Testis (tissue), 5 donors: ENCODE measurements at places on chromosomes 4 and X. TPM values are rescaled to one million over a fixed set of nuclear protein-coding genes. Genes with fewer than 3 reads are reported as not detected.

GRCh38 chr4:169228076-169228475 is 42.7 kb downstream of the SH3RF1 start:
- H3K27me3 ChIP-seq: no peaks in the 10 kb centered on the region
- DNase-seq: no peak
- H3K4me1 ChIP-seq: no peaks in the 10 kb centered on the region
- no peak overlapping the region for H3K4me3 ChIP-seq
- H3K36me3 ChIP-seq: no peaks in the 10 kb centered on the region
- H3K27ac ChIP-seq: no peak overlapping the region

- no peaks in the 10 kb centered on the region for H3K36me3 ChIP-seq
- H3K27ac ChIP-seq: no peak overlapping the region
- DNase-seq: no peak
- no peaks in the 10 kb centered on the region for H3K27me3 ChIP-seq
- H3K4me3 ChIP-seq: no peak overlapping the region
- H3K4me1 ChIP-seq: no peaks in the 10 kb centered on the region
These were observed 9.3 kb downstream of the CNKSR2 start for GRCh38 chrX:21383546-21383945.

- H3K4me1 ChIP-seq: no peaks in the 10 kb centered on the region
- no peaks in the 10 kb centered on the region for H3K36me3 ChIP-seq
- H3K27me3 ChIP-seq: no peaks in the 10 kb centered on the region
- H3K27ac ChIP-seq: no peak overlapping the region
These were observed 10.8 kb downstream of the CTAG1A start for GRCh38 chrX:154595559-154596249.

RBM41 gene
- total RNA-seq: 41.2 TPM

DNA sequence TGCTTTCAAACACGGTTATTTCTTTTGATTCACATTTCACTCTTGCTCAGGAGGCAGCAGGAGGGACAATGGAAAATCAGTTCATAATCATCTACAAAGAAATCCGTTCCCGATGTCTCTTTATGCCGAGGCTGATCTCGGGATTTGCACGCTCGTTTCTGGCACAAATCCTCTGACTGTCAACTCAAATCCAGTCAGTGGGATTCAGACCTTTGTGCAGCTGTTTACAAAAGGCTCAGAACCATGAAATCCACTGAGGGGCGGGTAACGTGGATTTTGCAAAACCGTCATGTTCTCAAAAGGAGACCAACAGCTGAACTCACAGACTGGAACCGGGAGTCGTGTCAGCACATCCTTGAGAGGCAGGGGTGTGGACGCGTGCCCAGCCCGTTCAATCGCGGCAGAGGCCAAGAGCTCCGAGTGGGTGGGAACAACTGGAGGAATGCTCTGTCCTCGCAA is 46.4 kb downstream of the ACOX3 start:
- H3K36me3 ChIP-seq: no peaks in the 10 kb centered on the region
- H3K4me3 ChIP-seq: no peak overlapping the region
- H3K27me3 ChIP-seq: no peaks in the 10 kb centered on the region
- peaks cover 7% of the 10 kb centered on the region for H3K4me1 ChIP-seq
- no peak overlapping the region for H3K27ac ChIP-seq

TCEAL7 gene
- 1.3 TPM for total RNA-seq

- H3K27me3 ChIP-seq: no peaks in the 10 kb centered on the region
- no peak overlapping the region for H3K27ac ChIP-seq
- DNase-seq: no peak
- no peak overlapping the region for H3K4me3 ChIP-seq
These were observed 20.0 kb downstream of the NDP start for GRCh38 chrX:43953218-43953617.

- DNase-seq: no peak
- H3K27ac ChIP-seq: no peak overlapping the region
- H3K27me3 ChIP-seq: no peaks in the 10 kb centered on the region
These were observed 119.1 kb downstream of the RTL9 start for GRCh38 chrX:110477593-110478228.

PRSS12 gene
- total RNA-seq: 33.9 TPM

GRCh38 chr4:33068539-33068938 is 2348.4 kb downstream of the PCDH7 start:
- H3K4me3 ChIP-seq: no peak overlapping the region
- DNase-seq: no peak
- no peaks in the 10 kb centered on the region for H3K36me3 ChIP-seq
- H3K4me1 ChIP-seq: no peaks in the 10 kb centered on the region
- no peak overlapping the region for H3K27ac ChIP-seq

GAGE12E gene
- total RNA-seq: 1.2 TPM

PABPC1L2A gene
- 1.5 TPM for total RNA-seq

DNA sequence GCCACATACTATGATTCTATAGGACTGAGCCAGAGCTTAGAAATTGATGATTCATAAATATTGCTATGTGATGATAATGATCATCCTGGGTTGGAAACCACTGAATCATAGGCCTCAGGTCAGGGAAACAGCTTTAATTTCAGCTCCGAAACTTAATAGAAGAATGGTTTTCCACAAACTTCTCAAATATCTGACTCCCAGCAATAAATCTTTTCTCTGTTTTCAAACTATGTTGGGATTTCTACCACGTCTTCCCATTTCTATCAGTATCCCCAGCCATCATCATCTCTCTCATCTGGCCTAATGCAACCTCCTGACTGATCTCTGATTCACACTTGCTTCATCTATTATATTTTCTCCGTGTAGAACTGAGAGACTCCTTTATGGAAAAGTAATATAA is 521.8 kb upstream of the AGA start:
- no peaks in the 10 kb centered on the region for H3K4me1 ChIP-seq
- no peaks in the 10 kb centered on the region for H3K27me3 ChIP-seq
- H3K4me3 ChIP-seq: no peak overlapping the region
- DNase-seq: no peak

NCAPG gene
- total RNA-seq: 7.6 TPM

CSAG3 gene
- total RNA-seq: 1.9 TPM

DNA sequence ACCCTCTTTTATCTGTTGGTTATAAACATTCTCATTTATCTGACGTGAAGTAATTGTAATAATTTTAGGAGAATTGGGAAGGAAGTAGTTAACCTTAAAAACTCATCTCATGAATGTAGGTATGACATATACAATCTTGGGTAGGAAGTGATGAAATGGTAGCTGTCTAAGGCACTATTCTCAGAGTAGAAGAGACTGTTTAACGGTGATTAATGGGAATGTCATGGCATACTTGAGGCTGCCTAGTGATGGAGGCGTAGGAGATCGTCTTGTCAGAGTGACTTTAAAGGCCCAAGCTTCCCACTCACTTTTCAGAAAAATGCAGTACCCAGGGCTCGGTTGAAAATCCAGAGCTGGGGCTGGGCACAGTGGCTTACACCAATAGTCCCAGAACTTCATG is 19.4 kb upstream of the AGA start:
- no peak for DNase-seq
- no peaks in the 10 kb centered on the region for H3K27me3 ChIP-seq
- no peaks in the 10 kb centered on the region for H3K4me1 ChIP-seq

DNA sequence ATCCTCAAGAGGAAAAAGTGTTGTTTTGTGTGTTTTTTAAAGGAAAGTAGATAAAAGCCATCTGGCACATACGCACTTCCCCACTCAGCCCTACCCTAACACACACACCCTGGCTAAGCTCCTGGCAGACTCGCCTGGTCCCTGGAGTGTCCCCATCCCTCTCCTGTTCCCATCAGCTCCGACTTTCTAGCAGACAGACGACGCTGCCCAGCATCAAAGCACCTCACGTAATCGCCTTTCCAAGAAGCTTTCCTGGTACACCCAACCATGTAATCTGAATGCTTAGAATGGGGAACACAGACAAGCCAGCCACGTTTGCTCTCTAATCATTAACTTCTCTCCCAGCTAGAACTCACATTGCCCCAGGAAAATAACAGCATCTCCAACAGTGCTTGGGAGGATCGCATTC is 116.2 kb downstream of the AFAP1 start:
- H3K36me3 ChIP-seq: no peaks in the 10 kb centered on the region
- peak; percentile 54 for DNase-seq
- H3K27me3 ChIP-seq: no peaks in the 10 kb centered on the region
- H3K27ac ChIP-seq: peak overlapping the region; percentile 23

DNA sequence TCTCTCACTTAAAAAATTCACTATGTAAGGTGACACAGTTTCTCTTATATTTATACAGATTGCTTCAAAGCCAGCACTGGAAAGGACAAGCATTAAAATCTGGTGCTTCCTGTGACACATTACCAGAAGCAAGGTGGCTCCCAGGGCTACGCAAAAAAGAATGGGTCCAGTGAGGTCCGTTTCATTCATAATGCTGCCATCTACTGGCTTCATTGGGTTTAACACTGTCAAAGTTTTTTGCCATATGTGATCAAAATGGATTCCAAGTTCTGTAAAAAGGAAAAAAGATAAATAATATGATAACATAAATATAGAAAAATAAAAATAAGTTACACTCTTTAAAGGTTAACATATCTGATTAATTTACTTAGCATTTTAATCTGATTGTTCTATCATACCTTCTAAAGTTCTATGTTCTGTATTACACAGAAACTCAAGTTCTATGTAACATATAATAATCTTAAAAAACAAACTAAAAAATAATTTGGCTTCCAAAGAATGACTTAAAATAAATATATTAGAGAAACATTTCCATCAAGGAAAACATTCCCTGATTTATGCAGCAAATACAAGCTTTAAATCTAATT is 22.1 kb downstream of the YIPF7 start:
- DNase-seq: peak; percentile 54
- no peaks in the 10 kb centered on the region for H3K27me3 ChIP-seq
- H3K27ac ChIP-seq: no peak overlapping the region
- H3K36me3 ChIP-seq: no peaks in the 10 kb centered on the region

ODAPH gene
- total RNA-seq: not detected

DNA sequence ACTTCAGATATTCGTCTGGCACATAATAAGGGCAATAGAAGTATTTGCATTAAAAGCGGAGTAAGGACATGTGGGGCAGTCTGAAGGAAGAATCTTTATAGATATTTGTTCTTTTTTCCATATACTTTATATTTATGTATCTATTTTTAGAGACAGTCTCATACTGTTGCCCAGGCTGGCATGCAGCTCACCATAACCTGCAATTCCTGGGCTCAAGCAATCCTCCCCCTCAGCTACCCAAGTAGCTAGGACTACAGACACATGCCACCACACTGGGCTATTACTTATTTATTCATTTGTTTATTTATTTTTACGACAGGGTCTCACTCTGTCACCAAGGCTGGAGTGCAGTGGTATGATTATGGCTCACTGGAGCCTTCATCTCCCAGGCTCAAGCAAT is 16.7 kb upstream of the MRPL1 start:
- H3K27ac ChIP-seq: no peak overlapping the region
- H3K4me1 ChIP-seq: no peaks in the 10 kb centered on the region
- H3K4me3 ChIP-seq: no peak overlapping the region
- H3K27me3 ChIP-seq: no peaks in the 10 kb centered on the region

ALB gene
- total RNA-seq: 3.5 TPM
